ENCODE measurements at places on chromosomes 11 and 22. TPM values are rescaled to one million over a fixed set of nuclear protein-coding genes. Genes with fewer than 3 reads are reported as not detected.

IGSF22 gene
- total RNA-seq, result not detected

PCF11 gene
- total RNA-seq, result 60.4 TPM

GRCh38 chr22:35138521-35138920 lies 72.6 kb downstream of the ISX start:
- no peak overlapping the region for H3K27ac ChIP-seq
- H3K4me3 ChIP-seq, result no peak overlapping the region
- H3K36me3 ChIP-seq, result no peaks in the 10 kb centered on the region
- no peaks in the 10 kb centered on the region for H3K27me3 ChIP-seq
- no peak for DNase-seq

- no peak for DNase-seq
- H3K27me3 ChIP-seq, result no peaks in the 10 kb centered on the region
Measured at GRCh38 chr11:20488352-20488751, 100.8 kb downstream of the PRMT3 start.

DNA sequence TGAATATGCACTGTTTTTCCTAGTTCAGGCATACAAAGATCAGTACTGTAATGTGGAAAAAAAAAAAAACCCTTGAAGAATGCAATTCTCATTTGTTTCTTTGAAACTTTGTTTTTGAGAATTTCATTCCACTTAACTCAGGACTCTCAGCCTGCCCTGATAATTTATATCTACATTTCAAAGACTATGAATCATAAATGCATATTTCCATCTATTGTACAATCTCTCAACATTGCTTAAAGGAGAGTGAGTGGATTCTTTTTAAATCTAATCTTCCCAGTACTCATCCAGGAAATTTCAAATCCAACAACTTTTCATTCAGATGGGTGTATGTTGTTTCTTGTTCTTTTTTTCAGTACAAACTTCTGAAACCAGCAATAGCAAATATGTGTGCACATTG lies 322.2 kb upstream of the DDI1 start:
- H3K36me3 ChIP-seq, result no peaks in the 10 kb centered on the region
- no peak overlapping the region for H3K27ac ChIP-seq
- H3K27me3 ChIP-seq, result no peaks in the 10 kb centered on the region
- DNase-seq, result no peak

GRCh38 chr22:18044548-18045271 lies 20.3 kb upstream of the MICAL3 start:
- no peaks in the 10 kb centered on the region for H3K27me3 ChIP-seq
- DNase-seq, result no peak
- H3K4me1 ChIP-seq, result no peaks in the 10 kb centered on the region
- no peak overlapping the region for H3K27ac ChIP-seq
- H3K36me3 ChIP-seq, result no peaks in the 10 kb centered on the region

DNA sequence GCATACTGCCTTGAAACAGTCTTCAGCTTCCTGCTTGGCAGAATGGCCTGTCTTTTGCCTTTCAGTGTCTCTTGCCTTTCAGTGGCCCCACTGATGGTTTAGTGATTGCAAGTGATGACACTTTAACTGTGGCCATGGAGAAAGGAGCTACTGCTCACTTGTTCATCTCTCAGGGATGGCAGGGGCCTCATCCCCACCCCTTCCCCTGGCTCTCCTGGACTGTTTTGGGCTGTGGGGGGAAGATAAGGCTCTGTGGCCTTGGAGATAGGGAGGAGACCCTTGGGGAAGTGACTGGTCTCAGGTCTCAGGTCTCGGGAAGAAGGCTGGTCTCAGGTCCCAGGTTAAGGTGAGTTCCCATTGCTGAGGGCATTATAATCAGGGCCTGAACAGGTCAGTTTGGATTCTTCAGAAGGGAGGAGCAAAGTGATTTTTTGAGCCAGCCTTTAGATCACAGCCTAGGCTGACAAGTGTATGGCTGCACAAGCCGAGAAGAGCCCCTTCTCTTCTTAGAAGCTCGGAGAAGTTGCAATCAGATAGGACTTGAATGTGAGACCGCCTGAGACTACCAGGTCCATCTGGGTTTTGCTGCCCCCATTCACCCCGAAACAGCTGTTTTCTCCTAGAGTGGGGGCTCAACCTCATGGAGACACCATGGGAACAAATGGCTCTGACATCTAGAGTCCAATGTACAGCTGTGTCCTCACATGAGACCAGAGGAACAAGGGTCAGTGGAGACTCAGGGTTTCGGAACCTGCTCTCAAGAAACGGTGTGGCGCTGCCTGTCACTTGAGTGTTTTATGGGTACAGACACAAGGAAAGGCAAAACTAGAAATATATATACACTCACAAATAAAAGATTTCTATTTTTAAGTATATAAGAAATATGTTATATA lies 15.9 kb upstream of the P2RY2 start:
- no peak overlapping the region for H3K4me3 ChIP-seq
- no peaks in the 10 kb centered on the region for H3K27me3 ChIP-seq
- no peak for DNase-seq

GRCh38 chr22:20442485-20443284 lies 5.1 kb upstream of the SCARF2 start:
- peaks cover 3% of the 10 kb centered on the region for H3K27me3 ChIP-seq
- no peak overlapping the region for H3K4me3 ChIP-seq
- H3K27ac ChIP-seq, result no peak overlapping the region
- H3K4me1 ChIP-seq, result peaks cover 9% of the 10 kb centered on the region
- no peaks in the 10 kb centered on the region for H3K36me3 ChIP-seq
- no peak for DNase-seq

DNA sequence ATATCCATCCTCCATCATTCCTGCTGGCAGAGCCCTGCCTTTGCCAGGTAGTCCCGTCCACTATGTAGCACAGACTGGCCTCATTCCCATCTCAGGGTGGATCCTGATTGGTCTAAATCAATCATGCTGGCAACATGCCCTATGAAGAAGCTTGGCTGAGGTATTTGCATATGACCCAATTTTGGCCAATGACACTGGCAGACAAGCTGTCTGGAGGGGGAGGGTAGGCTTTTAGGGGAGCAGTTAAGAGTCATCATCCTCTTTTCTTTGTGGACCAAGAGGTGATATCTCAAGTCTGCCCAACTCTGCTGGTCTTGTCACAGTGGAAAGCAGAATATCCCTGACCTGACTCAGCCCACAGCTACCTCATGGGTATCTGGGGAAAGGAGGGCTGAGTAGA lies 5.1 kb downstream of the CCDC89 start:
- peaks cover 3% of the 10 kb centered on the region for H3K27me3 ChIP-seq
- H3K27ac ChIP-seq, result no peak overlapping the region
- H3K36me3 ChIP-seq, result no peaks in the 10 kb centered on the region
- H3K4me3 ChIP-seq, result no peak overlapping the region
- H3K4me1 ChIP-seq, result no peaks in the 10 kb centered on the region

- H3K27ac ChIP-seq, result no peak overlapping the region
- peak; percentile 53 for DNase-seq
- no peak overlapping the region for H3K4me3 ChIP-seq
- H3K4me1 ChIP-seq, result peaks cover 27% of the 10 kb centered on the region
- H3K27me3 ChIP-seq, result no peaks in the 10 kb centered on the region
Measured at GRCh38 chr22:43310311-43310710, 32.9 kb downstream of the SCUBE1 start.

Measured in hepatocyte (in vitro differentiated cells).